ENCODE measurements at places on chromosomes 1 and 21.

DNA sequence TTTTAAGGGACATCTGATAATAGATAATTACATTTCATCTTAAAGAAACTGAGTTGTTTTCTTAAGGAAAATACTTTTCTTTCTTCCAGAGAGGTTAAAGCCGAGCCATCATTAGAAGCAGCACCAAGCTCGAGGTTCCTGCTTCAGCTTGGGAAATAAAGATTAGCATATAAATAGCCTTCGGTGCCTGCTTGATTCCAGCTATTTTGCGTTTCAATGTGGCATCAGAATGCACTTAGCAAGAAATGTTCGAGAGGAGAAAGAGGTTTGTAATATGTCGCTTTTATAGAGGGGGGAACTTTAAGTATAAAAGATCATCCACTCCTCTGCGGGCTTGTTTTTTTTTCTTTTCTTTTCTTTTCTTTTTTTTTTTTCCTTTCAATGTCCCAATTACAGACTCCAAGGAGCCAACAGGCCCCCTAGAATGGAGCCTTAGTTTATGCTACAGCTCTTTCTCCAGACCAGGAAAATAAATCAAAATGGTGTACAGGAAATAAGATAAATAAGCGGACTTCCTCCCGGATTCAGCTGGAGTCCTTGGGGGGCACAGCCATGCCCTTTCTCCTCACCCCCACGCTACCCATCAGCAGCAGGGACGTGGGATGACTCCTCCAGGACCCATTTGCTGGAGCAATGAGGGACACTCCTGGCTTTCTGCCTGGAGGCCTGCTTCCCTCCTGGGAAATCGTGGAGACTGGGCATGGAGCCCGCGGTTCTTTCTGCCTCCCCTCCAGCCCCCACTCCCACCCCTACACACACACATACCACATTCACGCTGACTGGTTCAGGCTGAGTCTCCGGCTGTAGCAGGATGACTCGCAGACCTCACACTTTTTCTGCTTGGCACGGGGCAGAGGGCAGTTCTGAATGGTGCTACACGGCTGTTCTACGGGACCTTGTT is 131.6 kb downstream of the RRAGC start:
- DNase-seq = no peak

DNA sequence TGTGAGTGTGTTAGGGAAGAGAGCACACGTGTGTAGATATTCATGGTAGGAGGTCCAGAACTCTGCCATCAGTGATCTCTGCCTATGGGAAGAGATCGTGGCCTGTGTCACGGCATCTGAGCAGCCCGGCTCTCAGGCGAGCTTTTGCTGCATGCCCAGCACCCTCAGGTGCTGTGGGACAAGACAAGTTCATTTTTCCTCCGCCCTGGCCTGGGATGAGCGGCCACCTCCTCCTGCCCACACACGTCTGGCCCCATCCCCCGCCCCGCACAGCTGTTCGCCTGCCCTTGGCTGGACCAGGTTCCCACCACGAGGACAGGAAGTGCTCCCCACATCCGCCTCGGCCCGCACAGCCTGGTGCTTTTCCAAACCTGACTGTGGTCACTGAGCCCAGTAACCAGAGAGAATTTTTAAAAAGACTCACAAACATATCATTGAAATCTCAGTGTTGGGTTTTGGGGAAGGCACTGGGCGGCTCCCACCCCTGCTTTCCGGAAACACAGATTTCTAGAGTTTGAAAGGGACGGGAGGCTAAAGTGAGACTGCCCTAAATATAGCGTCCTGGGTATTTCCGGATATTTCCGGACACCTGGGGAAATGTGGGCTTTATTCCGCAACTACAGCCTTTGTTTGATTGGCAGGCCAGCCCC is 18.0 kb downstream of the BMP8A start:
- DNase-seq = no peak

GRCh38 chr1:228810878-228811711 is 75.8 kb downstream of the RHOU start:
- no peak for DNase-seq

DNA sequence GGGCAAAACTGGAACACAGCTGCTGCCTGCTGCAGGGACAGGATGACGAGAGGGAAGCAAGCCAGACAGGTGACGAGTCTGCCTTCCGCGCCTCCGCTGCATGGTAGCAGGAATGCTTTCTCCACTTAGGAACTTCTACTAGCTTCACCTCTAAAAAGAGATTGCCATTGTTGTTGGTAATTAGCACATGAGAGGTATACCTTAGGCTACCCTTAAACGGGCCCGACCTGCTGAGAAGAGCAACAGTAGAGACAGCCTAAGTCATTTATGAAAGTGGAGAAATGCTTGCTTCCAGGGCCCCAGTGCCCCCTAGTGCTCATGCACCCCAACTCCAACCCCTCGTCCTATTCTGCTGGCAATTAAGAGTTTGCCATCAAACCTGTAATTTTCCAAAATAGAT is 96.9 kb upstream of the AKT3 start:
- DNase-seq = peak; percentile 40

DNA sequence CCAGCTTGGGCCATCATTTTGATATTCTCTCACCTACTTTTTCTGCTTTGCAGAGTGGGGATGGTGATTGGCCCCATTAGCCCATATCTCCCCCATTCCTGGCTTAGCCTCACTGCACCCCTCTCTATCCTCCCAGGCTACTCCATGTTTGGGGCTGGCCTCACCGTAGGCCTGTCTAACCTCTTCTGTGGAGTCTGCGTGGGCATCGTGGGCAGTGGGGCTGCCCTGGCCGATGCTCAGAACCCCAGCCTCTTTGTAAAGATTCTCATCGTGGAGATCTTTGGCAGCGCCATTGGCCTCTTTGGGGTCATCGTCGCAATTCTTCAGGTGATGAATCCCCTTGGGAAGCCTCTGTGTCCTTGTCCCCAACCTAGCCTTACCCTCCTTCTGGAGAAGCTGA is 2.1 kb upstream of the B4GALT2 start:
- no peak for DNase-seq

GRCh38 chr1:203401199-203401877 is 50.4 kb upstream of the FMOD start:
- DNase-seq = no peak

DNA sequence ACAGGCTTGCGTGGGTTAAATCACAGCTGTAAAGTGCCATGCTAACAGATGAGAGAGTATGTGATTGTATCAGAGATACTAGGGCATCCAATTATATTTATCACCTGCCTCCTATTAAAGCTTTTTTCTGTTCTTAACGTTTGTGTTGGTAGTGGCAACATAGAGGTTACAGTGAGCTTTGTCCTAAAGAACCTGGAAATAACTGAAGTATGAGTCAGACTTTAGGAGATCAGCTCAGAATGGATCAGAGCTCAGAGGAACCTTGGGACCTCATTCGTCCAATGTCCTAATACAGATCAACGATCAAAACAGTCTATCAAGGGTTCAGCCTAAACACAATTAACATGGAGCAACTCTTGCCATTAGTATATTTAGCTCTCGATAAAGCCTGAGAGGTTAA is 81.0 kb downstream of the RGS7 start:
- no peak for DNase-seq

DNA sequence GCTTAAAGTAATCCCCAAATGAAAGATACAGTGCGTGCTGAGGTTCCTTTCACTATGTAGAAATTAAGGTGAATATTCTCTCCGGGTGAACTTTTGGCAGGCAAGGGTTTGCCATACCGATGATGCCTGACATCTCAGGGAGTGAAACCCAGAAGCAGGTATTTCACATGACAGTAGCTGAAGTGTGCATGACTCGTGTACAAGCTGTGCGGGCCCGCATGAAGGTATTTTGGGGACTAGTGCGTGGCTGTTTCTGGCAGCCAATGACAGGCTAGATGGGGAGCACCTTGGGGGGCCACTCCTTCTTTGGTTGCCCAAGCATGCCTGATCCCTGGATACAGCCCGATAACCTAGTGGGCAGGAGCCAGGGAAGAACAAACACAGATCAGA is 569.0 kb downstream of the SMYD3 start:
- no peak for DNase-seq

- no peak for DNase-seq
These were observed 157.2 kb downstream of the ST6GALNAC5 start for GRCh38 chr1:77024500-77024899.

DNA sequence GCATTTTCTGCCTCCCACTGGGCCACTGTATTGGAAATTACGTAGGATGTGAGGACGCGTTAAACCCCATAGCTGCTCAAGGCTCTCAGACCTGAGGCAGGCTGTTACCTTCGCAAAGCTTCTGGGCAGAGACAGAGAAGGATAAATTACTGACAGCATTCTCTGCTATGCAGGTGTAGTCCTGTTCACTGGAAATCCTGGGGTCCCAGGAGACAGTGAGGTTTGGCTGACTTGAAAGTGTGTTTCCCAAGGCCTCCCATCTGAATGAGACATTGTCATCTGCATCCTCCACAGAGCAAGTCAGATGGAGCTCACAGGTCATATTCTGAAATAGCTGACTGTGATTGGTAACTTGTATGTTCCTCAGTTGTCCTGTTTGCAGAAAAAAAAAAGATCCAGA is 32.0 kb downstream of the SLAMF6 start:
- DNase-seq = no peak

DNA sequence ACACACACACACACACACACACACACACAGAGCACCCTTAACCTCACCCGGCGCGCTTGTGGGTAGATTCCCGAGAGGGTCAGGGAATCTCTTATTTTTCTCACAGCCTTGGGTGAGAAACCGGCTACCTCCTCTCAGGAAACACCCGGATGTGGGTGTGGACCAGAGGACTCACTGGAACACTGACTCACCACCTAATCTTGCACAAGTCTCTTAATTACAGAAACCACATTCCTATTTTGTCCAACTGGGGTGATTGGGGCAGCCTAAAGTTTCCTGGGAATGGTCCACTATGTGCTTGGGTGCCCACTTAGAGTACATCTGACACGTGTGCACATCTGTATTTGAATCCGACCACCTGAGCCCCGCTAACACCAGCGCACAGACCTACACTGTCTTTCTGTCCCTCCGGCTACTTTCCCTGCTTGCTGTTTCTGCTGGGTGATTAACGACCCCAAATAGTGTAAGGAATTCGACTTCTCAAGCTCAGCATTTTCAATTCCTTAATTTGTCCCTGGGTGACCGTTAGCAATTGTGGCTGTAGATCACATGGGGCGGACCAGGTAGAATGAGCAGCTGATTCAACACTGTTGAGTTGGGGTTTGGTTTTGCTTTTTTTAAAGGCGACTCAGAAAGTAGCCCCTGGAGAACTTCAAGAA is 14.0 kb upstream of the TBX15 start:
- no peak for DNase-seq

- no peak for DNase-seq
These were observed 24.2 kb upstream of the HSD3B1 start for GRCh38 chr1:119482517-119483425.

DNA sequence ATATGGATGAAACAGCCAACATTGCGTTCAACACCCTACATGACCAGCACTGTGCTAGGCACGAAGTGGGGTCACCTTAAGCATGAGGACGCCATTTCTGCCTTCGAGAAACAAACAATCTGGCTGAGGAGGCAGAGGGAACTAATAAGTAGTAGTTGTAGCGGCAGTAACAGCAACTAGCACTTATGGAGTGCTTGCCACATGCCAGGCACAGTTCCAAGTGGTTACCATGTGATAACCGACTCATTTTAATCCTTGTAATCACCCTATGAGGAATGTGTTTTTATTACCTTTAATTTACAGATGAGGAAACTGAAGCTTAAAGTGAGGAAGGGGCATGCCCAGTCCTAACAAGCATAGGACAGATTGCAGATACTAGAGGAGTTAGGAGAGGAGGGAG is 33.7 kb downstream of the KCND3 start:
- no peak for DNase-seq

GRCh38 chr1:94654919-94655318 is 113.4 kb upstream of the F3 start:
- DNase-seq = no peak

GRCh38 chr1:209439828-209440227 is 143.7 kb upstream of the CAMK1G start:
- no peak for DNase-seq

DNA sequence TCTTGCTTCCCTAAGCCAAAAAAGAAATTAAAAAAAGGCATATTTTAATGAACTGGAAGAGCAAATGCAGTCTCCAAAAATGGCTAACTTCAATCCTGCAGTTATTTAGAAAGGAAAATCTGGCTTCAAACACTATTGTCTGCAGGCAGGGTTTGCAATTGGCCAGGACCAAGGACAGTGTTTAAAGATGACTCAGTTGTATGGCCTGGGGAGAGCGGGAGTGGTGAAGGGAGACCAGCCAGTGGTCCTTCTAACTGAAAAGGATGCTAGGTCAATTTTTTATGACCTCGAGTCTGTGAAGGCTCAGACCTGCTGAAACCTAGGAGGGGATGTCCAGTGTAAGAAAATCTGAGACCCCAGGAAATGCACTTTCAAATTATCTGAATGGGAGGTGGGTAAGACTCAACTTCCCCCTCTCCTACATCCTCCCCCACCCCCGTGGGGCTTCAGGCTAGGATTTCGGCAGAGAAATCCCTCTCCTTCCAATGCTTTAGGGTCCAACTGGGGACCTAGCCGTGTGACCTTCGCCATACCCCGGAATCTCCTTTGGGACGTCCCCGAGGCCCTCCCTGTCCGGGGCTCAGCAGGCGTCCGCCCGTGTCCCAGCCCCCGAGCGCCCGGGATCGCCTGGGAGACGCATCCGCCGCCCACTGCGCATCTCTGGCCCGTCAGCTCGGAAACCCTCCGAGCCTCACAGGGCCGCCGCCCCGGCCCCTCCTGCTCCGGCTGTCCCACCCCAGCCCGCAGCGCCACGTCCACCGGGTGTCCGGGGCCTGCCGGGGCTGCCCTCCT is 602 bp upstream of the RIMKLA start:
- DNase-seq = no peak

DNA sequence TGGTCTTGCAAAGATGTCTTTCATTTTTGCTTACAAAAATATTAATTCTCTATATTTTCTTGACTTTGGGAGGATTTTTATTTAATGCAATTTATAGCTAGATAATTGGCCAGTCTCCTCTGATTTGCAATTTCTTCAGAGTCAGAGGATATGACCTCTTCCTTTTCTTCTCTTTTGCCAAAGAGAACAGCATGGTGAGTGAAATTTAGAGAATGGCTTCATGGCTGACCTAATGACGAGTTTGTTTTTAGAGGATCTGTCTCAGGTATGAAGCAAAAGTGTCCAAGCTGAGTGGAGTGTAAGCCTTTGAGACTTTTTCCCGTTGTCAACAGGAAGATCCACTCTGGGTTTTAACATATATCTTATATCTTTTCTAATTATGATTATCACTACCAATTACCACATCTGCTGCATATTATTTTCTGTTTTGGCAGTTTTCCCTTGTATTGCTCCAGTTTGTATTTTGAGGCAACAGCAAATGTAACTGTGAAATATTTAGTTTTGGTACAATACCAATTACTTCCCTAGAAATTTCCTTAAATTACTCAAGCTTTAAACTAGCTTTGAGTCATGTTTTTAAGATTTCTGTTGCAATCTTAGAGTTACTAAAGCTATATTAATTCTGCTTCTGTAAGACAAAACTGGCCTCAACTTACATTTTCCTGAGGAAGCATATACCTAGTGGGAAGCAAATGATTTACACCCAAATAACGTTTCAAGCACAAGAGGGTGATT is 332.8 kb upstream of the ZRANB2 start:
- no peak for DNase-seq

GRCh38 chr1:9996624-9997582 is at the start of gene RBP7:
TSS of gene RBP7 (plus strand) at chr1:9997228. CDS start at chr1:9997259, 31 bp downstream.
- DNase-seq = peak; percentile 5

GRCh38 chr1:68175621-68176398 is 56.5 kb downstream of the WLS start:
- no peak for DNase-seq

GRCh38 chr1:11980676-11980972 is 380 bp downstream of the MFN2 start:
- no peak for DNase-seq
